ENCODE measurements at places on chromosomes 13 and 19.

DNA sequence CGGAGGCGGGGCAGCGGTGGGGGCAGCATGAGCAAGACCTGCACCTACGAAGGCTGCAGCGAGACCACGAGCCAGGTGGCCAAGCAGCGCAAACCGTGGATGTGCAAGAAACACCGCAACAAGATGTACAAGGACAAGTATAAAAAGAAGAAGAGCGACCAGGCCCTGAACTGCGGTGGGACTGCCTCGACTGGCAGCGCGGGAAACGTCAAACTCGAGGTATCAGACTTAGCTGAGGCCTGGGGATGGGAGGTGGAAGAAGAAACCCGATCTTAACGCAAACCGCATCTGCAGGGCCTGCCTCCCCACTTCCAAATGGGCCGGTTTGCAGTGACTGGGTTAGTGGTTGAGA is 693 bp downstream of the RFXAP start:
- DNase-seq: no peak

GRCh38 chr13:49132479-49133002 is 87.6 kb upstream of the MLNR start:
- no peak for DNase-seq

DNA sequence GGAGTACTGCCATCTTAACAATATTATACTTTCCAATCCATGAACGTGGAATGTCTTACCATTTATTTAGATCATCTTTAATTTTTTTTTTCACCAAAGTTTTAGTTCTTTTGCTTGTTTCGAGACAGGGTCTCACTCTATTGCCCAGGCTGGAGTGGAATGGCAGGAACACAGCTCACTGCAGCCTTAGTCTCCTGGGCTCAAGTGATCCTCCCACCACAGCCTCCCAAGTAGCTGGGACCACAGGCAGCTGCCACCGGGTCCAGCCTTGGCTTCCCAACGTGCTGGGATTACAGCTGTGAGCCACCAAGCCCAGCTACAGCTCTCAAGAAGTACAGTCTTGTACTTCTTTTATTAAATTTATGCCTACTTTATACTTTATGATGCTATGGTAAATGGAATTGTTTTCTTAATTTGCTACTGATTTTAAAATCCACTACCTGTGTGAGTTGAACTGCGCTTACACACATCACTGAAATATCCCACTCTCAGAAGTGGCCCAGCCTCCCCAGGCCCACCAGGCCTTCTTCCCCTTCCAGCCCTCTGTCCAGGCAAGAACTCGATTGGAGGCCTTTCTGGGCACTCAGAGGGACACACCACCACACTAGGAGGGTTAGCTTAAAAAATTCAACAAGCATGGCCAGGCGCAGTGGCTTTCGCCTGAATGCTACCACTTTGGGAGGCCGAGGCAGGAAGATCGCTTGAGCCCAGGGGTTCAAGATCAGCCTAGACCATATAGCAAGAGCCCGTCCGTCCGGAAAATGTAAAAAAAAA is 1.0 kb upstream of the PGLS start:
- no peak for DNase-seq

- DNase-seq: no peak
These were observed 115.1 kb downstream of the KCNRG start for GRCh38 chr13:50130123-50130946.

GRCh38 chr19:54188215-54188871 is 1.0 kb downstream of the MBOAT7 start:
- no peak for DNase-seq

- DNase-seq: no peak
These were observed 9.2 kb downstream of the ADGRE2 start for GRCh38 chr19:14769201-14769600.

DNA sequence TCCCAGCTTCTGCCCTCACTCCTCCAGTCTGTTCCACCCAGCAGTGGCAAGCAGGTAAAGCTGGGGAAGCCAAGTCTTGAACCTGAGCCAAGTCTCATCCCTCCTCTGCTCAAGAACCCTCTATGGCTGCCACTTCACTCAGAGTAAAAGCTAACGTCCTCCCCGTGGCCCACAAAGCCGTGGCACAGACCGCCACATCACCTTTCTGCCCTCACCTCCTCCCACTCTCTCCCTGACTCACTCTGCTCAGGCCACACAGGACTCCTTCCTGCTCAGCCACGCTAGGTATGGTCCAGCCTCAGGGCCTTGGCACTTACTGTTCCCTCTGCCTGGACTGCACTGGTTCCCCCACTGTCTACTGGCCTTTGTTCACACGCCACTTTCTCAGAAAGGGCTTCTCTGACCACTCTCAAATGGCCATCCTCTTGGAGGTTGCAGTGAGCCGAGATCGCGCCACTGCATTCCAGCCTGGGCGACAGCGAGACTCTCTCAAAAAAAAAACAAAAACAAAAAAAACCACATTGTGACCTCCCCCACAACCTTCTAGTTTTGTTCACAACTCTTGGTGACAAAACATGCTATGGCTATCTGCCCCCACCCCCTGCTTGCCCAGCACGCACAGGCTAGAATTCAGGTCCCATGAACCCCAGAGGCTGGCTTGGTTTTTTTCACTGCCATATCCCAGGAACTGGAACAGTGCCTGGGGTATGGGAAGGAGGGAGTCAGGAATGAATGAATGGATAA is 15.8 kb downstream of the NDUFB7 start:
- no peak for DNase-seq

DNA sequence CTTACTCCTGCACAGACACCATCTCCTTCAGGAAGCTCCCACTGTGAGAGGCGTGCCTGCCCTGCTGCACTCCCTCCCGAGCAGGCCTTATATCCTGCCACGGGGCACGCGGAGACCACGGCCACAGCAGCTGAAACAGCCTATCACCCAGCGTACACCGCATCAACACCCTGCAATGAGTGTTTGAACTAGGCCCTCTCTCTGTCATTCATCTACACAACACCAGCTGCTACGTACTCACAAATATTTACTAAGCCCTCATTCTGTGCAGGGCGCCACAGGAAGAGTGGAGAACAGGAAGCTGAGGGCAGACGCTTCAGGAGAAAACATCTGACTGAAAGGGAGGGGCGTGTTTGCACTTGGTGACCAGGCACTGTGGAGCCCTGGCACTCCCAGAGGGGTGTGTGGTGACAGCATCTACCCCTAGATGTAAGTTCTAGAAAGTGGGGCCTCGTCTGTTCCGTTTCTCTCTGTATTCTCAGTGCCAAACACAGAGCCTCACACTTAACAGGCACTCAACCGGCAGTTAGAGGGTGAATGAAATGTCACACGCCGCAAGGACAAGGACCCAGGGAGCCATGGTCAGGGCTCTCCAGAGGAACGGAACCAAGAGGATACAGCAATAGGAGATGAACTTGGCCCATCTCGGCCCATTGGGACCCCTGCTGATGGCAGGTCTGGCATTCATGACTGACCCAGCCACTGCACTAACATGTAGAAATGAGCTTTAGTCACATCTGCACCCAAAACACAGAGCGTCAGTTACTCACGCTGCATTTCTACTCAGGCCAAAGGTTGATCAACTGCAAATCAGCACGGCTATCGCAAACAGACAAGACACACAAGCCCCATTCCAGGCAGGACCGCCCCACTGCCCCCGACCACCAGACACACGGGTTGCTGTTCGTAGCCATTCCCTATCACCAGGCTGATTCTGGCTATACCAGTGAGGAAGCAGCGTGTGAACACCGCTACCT is 15.7 kb downstream of the RANBP3 start:
- no peak for DNase-seq

DNA sequence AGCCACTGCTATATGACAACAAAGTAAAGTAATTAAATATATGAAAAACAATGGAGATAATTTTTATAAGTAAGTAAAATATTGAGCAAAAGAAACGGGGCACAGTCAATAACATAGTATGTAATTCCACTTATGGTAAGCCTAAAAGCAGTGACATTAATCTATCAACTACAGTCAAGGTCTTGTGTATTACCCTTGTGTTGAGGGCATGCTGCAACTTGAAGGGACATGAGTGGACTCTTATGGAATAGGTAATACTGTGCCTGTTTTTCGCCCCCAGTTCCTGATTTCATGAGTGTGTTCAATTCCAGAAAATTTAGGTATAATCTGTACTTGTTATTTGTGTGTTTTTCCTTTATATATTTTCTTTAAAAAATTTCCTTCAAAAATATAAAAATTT is 201.3 kb upstream of the SLITRK6 start:
- DNase-seq: no peak

DNA sequence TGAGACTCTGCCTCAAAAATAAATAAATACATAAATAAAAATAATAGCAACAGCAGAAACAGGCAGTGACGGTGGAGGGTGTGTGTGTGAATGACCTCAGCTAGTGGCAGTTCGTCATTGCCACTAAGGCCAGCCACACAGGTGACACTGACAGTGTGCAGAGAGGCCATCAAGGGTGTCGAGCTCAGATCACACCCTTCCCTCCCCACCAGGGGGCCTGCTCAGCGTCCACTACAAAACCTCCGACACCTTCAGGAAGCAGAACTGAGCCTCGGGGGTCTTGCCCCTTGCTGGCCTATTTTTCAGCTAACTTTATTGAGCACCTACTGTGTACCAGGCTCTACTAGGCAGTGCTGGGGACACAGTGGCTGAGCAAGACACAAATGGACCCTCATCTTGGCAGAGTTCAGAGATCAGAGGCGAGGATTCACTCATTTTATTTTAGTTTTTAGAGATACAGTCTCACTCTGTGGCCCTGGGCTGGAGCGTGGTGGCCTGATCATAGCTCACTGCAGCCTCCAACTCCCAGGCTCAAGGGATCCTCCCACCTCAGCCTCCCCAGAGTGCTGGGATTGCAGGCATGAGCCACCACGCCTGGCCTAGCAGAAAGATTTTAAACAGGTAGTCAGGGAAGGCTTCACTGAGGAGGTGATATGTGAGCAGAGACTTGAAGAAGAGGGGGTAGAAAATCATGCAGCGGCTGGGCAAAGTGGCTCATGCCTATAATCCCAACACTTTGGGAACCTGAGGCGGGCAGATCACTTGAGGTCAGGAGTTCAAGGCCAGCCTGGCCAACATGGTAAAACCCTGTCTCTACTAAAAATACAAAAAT is 30.3 kb upstream of the SEMA6B start:
- no peak for DNase-seq

DNA sequence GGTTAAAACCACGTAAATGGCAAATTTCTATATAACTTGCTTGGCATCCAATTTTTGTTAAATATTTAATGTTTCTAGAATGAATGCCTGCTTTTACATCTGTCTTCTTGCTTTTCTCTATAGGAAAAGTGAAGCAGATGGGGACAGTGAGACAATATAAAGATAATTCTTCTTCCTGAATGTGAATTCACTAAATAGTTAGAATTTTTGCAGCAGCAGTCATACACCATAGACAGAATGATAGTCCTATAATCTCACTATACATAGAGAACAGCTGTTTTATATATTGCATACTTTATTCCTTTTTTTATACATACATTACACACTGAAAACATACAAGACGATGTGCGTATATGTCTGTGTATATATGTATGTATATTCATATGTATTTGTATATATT is 1127.3 kb downstream of the PCDH9 start:
- DNase-seq: peak; percentile 25

DNA sequence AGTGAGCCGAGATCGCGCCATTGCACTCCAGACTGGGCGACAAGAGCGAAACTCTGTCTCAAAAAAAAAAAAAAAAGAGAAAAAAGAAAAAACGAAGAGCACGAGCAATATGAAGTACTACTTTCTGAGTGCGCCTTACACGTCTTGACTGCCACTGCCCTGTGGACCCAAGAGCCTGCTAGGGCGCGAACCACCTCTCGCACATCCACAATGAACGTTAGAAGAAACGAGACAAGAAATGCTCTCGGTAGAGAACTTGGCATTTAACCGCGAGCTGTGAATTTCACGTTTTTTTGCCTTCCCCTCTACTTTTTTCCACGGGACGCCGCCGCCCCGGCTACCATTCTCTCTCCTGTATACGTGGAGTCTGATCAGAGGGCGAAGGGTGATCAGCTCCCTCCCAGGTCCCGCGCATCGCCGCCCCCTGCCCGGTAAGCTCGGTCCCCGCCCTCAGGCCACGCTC is 454 bp downstream of the TIMM44 start:
- DNase-seq: no peak

DNA sequence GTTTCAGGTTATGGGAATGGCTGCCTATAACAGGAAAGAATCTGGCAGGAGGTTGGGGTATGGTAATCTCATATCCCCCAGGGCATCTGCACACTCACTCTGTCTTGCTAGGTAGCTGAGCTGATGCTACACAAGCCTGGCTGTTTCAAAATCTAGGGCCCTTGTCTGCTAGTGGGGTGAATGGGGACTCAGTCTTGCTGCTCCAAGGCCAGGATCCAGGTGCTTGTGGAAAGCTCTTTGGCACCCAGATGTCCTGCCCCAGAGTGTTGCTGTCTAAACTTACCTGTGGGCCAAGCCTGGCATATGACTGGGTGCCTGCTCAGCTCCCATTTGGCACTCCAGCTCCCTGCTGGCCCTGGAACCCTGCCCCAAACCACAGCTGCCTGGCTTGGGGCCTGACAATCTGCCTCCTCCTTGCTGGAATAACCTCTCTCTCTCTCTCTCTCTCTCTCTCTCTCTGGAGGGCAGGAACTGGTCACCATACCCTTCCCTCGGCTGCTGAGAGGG is 158.1 kb upstream of the TSC22D1 start:
- DNase-seq: peak; percentile 77

DNA sequence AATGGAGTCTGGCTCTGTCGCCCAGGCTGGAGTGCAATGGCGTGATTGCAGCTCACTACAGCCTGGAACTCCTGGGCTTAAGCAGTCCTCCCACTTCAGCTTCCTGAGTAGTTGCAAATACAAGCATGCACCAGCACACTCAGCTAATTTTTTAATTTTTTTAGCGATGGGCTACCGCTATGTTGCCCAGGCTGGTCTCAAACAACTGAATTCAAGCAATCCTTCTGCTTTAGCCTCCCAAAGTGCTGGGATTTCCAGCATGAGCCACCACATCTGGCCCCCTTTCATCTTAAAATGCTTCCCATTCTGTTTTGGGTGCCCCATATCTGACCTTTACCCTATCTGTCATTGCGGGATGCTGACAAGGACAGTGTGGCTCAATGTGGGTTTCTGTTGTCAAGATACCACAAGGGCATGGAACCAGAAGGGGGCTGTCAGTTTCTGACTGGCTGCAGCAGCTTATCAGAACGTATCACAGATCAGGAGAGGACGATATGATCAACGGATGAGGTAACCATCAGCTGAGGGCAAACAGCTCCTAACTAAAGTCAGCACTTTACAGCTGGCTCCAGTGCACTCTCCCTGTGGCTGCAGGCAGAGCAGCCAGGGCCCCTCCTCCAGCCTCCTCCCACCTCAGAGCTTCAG is 32.4 kb downstream of the GPR42 start:
- DNase-seq: no peak
